ENCODE measurements at places on chromosomes 11 and 22.

DNA sequence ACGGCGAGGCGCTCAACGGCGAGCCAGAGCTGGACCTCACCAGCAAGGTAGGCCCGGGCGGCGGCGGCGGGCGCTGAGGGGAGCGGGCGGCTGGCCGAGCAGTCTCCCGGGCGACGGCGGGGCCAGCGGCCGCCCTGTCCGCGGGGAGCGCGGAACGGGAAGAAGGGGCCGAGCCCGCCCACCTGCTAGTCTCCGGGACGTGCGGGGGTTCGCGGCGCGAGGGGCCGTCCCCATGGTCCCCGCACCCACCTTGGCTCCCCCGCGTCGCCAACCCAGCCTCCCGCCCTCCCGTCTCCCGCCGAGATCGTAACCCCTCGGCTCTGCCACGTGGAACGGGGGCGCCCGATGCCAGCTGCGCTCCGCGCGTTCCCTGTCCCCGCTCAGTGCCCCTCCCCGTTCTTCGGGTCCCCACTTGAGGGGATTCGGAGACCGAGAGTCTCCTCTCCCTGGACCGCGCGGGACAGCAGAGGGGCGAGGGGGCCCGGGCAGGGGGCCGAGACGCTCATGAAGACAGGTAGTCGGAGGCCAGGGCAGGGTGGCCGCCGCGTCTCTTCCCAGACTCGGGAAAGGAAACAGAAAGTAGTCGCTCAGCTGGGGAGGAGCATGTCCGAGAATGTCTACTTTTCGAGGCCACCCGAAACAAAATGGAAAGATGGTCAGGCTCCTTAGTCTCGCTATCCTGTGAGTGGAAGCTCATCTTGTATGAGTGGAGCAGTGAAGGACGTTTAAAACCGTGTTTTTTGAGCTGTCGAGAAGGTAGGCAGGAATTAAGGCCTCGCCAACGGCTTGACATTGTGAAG lies 557 bp downstream of the GTPBP1 start:
- peak; percentile 12 for DNase-seq

DNA sequence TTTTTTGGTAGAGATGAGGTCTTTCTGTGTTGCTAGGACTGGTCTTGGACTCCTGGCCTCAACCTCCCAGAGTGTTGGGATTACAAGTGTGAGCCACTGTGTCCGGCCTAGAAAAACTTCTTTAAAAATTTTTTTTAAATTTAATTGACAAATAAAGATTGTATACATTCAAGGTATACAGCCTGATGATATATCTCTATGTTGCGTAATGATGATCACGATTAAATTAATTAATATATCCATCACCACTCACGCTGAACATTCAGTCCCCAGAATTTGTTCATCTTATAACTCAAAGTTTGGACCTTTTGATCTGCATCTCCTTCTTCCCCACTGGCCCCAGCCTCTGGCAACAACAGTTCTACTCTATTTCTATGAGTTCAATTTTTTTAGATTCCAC lies 27.2 kb downstream of the VSTM5 start:
- no peak for DNase-seq

GRCh38 chr22:43270314-43270908 lies 72.8 kb downstream of the SCUBE1 start:
- DNase-seq = no peak

DNA sequence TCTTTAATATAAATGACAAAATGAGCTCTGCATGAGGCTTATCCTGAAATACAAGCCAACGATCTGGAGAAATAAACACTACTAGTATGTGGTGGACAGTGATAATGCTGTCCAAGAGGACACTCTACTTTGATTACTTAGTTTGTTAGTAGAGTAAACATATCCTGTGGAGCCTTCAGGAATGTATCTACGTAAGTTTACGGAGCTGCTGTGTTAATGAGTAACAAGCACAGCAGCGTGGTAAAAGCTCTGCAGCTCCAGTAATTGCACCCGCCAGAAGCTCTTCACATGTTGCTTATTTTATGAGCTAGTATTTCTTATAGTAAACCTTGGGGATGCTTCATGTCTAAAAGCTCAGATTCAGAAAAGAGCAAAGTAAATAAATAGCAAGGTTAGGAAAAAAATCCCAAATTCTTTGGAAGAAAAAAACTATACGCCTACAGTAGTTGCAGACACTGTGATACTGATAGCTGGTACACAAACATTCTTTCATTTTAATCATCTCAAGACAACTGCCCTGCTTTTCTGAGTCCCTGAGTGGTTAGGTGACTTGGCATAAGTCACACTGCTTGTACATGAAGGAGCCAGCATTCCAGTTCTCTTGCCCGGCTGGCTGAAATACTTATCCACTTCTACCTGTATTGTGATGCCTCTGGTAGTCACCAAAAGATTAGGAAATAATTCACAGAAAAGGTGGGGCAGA lies 32.7 kb upstream of the CCDC34 start:
- DNase-seq = peak; percentile 7

- DNase-seq = no peak
These were observed 564 bp upstream of the ANO1 start for GRCh38 chr11:70077411-70078094.

- no peak for DNase-seq
These were observed 109.8 kb downstream of the STK33 start for GRCh38 chr11:8484251-8484650.

- no peak for DNase-seq
These were observed 63.4 kb downstream of the CD6 start for GRCh38 chr11:61034704-61035525.

DNA sequence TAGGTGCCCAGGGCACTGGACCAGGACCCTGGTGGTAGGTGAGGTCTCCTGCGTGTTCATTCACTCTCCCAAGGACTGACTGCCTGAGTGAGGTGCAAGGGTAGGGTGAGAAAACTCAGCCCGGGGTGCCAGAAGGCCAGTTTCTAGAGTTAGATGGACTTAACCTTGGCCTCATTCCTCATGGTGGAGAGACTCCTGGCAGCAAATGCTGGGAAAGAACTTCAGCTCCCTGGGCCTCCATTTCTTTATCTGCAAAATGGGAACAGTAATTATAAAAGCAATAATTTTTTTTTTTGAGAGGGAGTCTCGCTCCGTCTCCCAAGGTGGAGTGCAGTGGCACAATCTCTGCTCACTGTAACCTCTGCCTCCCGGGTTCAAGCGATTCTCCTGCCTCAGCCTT lies 47.7 kb downstream of the TRIOBP start:
- no peak for DNase-seq

GRCh38 chr11:2277933-2278523 lies 7.6 kb upstream of the ASCL2 start:
- DNase-seq = no peak

Measured in fibroblast of skin of abdomen (primary cell).